ENCODE measurements at places on chromosomes 2 and 18. TPM values are rescaled to one million over a fixed set of nuclear protein-coding genes. Genes with fewer than 3 reads are reported as not detected.

DNA sequence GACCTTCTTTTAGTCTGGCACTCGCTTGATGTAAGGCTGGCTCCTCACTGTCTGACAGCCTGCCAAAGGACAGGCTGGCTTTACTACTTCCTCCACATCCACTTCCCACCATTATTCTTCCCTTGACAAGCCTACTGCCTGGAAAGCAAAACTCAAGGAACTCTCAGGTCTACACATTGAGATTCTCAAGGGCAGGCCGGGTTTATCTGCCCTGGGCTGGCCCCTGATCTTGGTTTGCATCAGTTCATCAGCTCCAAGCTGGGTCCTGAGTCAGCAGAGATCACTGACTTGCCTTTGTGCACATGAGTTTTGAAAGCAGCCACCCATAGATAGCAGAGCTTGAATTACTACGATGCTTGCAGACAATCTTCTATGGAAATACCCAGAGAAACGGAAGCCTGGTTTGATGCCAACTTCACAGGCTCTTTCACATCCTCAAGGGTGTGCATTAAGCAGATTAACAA, 53.9 kb downstream of the KCTD18 start:
- H3K27ac ChIP-seq: no peak overlapping the region
- H3K4me3 ChIP-seq: no peak overlapping the region
- H3K27me3 ChIP-seq: no peaks in the 10 kb centered on the region
- no peaks in the 10 kb centered on the region for H3K4me1 ChIP-seq
- H3K36me3 ChIP-seq: peaks cover 2% of the 10 kb centered on the region

DNA sequence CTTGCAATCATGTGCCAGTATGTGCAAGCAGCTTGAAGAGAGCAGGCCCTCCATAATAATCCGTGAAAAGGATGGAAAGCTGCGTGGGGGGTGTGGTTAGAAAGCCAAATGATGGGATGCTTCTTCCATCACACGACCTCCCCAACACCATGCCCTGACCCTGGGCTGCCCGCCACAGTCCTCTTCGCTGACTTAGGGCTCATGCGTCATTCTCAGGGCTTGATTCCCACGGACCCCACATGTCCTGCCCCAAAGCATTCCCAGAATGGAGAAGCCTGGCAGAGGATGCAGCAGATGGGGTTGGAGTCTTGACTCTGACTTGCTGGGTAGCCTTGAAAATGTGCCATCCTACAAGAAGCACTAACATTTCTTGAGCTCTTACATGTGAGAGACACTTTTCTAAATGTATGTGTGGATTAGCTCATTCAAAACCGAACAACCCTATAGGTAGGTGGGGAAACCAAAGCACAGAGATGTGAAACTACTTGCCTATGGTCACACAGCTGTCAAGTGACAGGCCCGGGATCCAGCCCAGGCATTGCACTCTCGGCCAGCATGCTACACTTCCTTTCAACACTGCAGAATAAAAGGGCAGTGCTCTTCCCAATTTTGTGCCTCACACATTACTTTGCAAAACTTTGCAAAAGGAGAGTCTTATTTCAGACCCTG, 3.7 kb downstream of the TNS1 start:
- H3K4me3 ChIP-seq: no peak overlapping the region
- H3K27me3 ChIP-seq: no peaks in the 10 kb centered on the region
- H3K27ac ChIP-seq: no peak overlapping the region
- peaks cover 8% of the 10 kb centered on the region for H3K36me3 ChIP-seq

DNA sequence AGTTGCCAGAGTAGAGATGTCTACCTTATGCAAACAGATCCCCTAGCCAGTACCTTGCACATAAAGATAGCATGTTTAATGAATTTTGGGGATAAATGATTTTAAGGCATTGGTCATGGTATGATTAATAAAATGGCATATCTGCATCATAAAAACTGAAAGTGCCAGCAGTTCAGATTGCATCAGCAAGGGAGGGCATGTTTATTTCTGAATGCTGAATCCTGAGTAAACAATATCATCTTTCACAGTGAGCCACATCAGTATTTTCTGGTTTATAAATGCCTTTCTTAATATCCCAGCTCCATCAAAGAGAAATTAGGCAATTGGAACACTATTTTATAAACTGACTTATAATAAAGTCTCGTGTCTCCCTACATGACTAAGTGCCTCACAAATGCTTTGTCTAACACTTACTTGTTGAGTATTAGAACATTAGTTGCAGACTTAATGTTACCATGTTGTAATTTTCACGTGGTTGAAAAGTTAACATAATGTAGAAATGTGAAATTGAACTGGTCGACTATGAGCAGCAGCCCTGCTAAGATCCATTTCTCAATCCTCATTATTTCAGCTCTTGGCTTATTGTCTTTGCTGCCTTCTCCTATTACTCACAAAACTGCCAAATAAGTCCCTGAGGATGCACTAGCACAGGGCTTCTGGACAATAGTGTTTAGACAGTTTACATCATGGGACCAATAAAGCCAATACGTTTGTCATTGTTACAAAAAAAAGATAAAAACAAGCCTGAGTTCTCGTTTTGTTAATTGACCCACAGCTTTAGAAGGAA, 48.0 kb downstream of the LANCL1 start:
- no peak overlapping the region for H3K27ac ChIP-seq
- no peak overlapping the region for H3K4me3 ChIP-seq
- no peaks in the 10 kb centered on the region for H3K27me3 ChIP-seq
- peaks cover 4% of the 10 kb centered on the region for H3K36me3 ChIP-seq

DNA sequence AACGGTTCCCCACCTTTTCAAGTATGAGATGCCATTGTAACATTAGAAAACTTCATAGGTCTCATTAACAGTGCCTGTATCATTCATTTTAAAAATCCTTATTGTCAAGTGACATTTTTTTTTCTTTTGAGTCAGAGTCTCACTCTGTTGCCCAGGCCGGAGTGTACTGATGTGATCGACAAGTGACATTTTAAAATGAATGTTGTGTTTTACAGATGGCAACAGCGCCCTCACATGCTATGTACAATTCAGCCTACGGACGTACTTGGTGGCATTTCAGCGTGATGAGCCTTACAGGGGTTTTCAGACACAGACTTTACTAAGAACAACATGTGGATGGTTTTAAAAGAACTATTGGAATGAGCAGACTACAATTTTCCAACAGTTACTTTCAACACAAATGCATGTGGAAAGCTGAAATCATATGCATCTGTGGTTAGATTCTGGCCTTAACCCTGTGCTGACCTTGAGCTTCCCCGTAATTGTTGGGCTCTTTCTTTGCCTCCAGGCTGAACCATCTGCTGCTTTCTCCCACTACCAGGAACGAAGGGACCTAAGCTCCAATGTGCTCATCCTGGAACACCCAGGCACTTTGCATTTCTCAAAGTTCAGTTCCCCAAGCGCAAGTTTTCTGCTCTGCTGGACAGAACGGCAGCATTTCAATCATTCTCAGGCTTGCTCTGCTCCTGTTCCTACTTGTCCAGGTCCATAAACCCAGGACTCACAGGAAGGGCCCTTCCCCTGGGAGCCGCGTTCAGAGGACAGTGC, 119.9 kb upstream of the NDUFV2 start:
- H3K36me3 ChIP-seq: no peaks in the 10 kb centered on the region
- no peak for DNase-seq
- H3K27me3 ChIP-seq: no peaks in the 10 kb centered on the region
- H3K27ac ChIP-seq: no peak overlapping the region
- H3K4me1 ChIP-seq: no peaks in the 10 kb centered on the region

DNA sequence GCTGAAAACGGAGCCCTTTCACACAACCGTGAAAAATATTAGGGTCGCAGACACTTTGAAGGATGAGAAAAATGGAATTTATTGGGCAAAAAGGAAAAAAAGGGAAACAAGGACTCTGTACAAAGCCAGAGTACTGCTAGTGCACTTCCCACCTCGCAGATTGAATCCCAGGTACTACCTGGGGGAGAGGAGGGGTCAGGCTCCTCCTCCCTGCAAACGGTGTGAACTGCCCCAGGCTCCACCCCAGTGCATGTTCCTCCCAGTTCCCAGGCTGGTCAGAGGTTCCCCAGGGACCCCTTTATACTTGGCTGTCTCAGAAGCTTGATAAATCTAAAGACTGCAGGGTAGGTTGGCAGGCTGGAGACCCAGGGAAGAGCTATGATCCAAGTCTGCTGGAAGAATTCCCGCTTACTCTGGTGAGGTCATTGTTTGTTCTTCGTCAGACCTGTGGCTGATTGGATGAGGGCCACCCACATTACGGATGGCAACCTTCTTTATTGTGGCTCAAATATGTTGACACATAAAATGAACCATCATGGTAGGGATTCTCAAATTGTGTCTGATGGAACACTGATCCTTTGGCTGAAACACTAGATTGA, 290.4 kb upstream of the POU3F3 start:
- DNase-seq: no peak
- no peaks in the 10 kb centered on the region for H3K4me1 ChIP-seq
- H3K4me3 ChIP-seq: no peak overlapping the region
- H3K27ac ChIP-seq: no peak overlapping the region
- H3K36me3 ChIP-seq: no peaks in the 10 kb centered on the region
- H3K27me3 ChIP-seq: no peaks in the 10 kb centered on the region

- H3K36me3 ChIP-seq: no peaks in the 10 kb centered on the region
- H3K4me1 ChIP-seq: peaks cover 33% of the 10 kb centered on the region
- no peak overlapping the region for H3K27ac ChIP-seq
- no peak overlapping the region for H3K4me3 ChIP-seq
- DNase-seq: peak; percentile 53
Observed at GRCh38 chr2:19349911-19350677, 8.3 kb downstream of the OSR1 start.

- H3K27me3 ChIP-seq: no peaks in the 10 kb centered on the region
- no peak for DNase-seq
- H3K36me3 ChIP-seq: no peaks in the 10 kb centered on the region
- peaks cover 13% of the 10 kb centered on the region for H3K4me1 ChIP-seq
- H3K27ac ChIP-seq: no peak overlapping the region
Observed at GRCh38 chr18:10060469-10060782, 146.6 kb downstream of the VAPA start.

GRCh38 chr2:146927080-146927711, 917.6 kb upstream of the ACVR2A start:
- H3K4me1 ChIP-seq: no peaks in the 10 kb centered on the region
- no peaks in the 10 kb centered on the region for H3K36me3 ChIP-seq
- no peak overlapping the region for H3K27ac ChIP-seq
- no peak overlapping the region for H3K4me3 ChIP-seq

DNA sequence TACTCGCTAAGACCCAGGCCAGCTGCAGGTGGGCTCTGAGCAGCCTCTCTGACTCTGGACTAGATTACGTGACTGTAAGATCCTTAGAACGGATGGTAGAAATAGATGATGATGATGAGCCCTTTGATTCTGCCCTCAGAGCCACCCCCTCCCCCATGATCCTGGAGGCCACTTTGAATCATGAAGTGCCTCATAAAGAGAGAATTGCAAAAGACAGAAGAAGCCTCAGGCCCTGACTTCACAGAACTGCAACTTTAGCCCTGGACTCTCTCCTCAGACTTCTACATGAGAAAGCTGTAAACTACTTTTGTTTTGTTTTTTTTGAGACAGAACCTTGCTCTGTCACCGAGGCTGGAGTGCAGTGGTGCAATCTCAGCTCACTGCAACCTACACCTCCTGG, 15.4 kb upstream of the TET3 start:
- DNase-seq: no peak
- no peaks in the 10 kb centered on the region for H3K4me1 ChIP-seq
- H3K36me3 ChIP-seq: no peaks in the 10 kb centered on the region
- H3K27me3 ChIP-seq: no peaks in the 10 kb centered on the region

GRCh38 chr18:5447442-5447841, 96.4 kb downstream of the EPB41L3 start:
- H3K36me3 ChIP-seq: no peaks in the 10 kb centered on the region
- H3K27me3 ChIP-seq: no peaks in the 10 kb centered on the region
- no peak overlapping the region for H3K4me3 ChIP-seq
- no peak overlapping the region for H3K27ac ChIP-seq

GRCh38 chr2:1788478-1788959, 44.2 kb upstream of the PXDN start:
- H3K27me3 ChIP-seq: no peaks in the 10 kb centered on the region
- no peak overlapping the region for H3K27ac ChIP-seq
- no peaks in the 10 kb centered on the region for H3K36me3 ChIP-seq
- H3K4me3 ChIP-seq: no peak overlapping the region

- H3K4me3 ChIP-seq: no peak overlapping the region
- DNase-seq: no peak
- H3K36me3 ChIP-seq: no peaks in the 10 kb centered on the region
- H3K27me3 ChIP-seq: no peaks in the 10 kb centered on the region
- peaks cover 19% of the 10 kb centered on the region for H3K4me1 ChIP-seq
Observed at GRCh38 chr2:128298286-128298685, 20.4 kb downstream of the HS6ST1 start.

DNA sequence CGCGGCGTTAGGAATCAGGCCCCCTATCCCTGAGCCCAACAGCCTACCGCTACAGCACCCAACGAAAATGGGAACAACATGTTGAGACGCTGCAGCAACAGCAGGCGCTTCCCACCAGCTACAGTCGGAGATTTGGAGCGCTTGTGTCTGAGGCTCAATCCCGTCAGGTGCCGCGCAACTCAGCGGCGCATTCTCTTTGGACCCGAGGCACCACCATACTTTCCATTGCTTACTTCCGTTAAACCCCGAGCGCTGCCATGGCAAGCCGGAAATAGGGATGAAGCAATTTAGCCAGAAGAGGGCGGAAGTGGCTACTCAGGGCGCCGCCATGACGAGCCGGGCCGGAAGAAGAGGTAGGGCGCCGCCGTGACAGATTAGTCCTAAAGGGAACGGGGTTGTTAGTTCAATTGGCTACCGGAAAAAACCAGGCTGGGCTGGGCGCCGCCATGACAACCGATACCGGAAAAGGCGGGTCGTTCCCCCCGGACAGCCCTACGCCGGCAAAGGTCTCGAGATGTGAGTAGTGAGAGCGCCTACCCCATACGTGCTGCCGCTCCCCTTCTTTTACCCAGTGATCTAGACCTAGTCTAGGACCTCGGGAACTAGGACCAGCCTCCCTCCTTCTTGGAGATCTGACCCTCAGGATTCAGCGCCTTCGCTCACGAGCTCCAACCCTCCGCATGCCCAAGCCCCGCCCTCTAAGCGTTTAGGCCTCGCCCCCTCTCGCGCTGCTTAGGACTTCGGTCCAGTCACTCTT, at the start of gene CHCHD5:
Gene CHCHD5, plus strand, starts transcription at position 476 of the 757 bp plus-strand sequence. Its CDS starts 39 bp downstream, at position 515.
- H3K4me3 ChIP-seq: peak within 1 kb of the TSS; percentile 66
- no peaks in the 10 kb centered on the region for H3K36me3 ChIP-seq
- peak; percentile 96 for DNase-seq
- no peaks in the 10 kb centered on the region for H3K27me3 ChIP-seq
- H3K4me1 ChIP-seq: peaks cover 10% of the 10 kb centered on the region

- no peak overlapping the region for H3K27ac ChIP-seq
- no peaks in the 10 kb centered on the region for H3K27me3 ChIP-seq
- H3K4me1 ChIP-seq: no peaks in the 10 kb centered on the region
- no peak overlapping the region for H3K4me3 ChIP-seq
Observed at GRCh38 chr2:23107327-23107941, 277.5 kb upstream of the KLHL29 start.

- H3K36me3 ChIP-seq: no peaks in the 10 kb centered on the region
- no peak overlapping the region for H3K4me3 ChIP-seq
- no peak overlapping the region for H3K27ac ChIP-seq
- no peaks in the 10 kb centered on the region for H3K4me1 ChIP-seq
Observed at GRCh38 chr2:183093857-183094657, 15.5 kb downstream of the DUSP19 start.

Gene KYNU
- 18.7 TPM for total RNA-seq

Gene LHCGR
- 0.26 TPM for total RNA-seq

Gene CIB4
- total RNA-seq: 1.3 TPM

Gene KLHL41
- 1.6 TPM for total RNA-seq

Gene DOK6
- total RNA-seq: 4.2 TPM
